ENCODE measurements at places on chromosomes 6 and 20.

- DNase-seq = no peak
These were observed 48.7 kb upstream of the EXOC2 start for GRCh38 chr6:741410-742339.

GRCh38 chr20:36666181-36666740 is 20.3 kb upstream of the SLA2 start:
- DNase-seq = no peak

GRCh38 chr6:118292558-118292957 is 255.5 kb upstream of the PLN start:
- DNase-seq = no peak

- no peak for DNase-seq
These were observed 216.2 kb downstream of the RNF144B start for GRCh38 chr6:18603361-18603760.

GRCh38 chr20:17036541-17036940 is 190.3 kb upstream of the PCSK2 start:
- DNase-seq = no peak

GRCh38 chr6:74534465-74535211 is 671.2 kb downstream of the COL12A1 start:
- DNase-seq = no peak

DNA sequence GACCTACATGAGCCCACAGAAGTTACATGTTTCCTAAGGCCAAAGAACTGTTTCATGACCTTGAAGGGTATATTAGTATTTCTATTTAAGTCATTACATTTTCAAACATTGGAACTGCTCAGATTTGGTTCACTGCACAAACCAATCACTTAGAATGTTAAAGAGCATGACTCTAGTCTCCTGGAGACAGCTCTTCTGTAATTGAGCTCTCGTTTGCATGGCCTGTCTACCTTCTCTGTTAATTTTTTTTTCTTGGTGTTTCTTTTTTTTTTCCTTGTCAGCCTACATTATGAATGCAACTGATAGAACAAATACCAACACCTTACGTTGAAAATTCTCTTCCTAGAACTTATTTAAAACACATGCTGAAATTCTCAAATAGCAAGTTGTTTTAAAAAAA is 860.2 kb upstream of the MAP3K7 start:
- DNase-seq = no peak

GRCh38 chr6:154319231-154319858 is 37.3 kb downstream of the IPCEF1 start:
- DNase-seq = no peak

- DNase-seq = no peak
These were observed 163.8 kb upstream of the TAB2 start for GRCh38 chr6:149153693-149154092.

- DNase-seq = no peak
These were observed 844.3 kb upstream of the MANEA start for GRCh38 chr6:94733066-94733465.

- no peak for DNase-seq
These were observed 4.2 kb upstream of the EYA4 start for GRCh38 chr6:133236932-133237331.

DNA sequence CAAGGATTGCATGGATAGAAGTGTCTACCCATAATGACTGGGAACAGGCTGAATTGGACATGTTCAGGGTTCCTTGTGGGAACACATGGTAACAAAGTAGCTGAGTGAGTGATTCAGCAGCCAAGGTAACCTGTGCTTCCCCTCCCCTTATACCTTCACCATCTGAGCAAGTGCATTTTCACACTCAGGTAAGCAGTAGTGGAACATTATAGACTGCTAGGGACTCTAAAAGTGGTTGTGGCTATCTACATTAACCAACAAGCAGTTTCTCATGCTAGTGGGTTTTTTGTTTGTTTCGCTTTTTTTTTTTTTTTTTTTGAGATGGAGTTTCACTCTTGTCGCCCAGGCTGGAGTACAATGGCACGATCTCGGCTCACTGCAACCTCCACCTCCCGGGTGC is 41.4 kb downstream of the KIZ start:
- DNase-seq = no peak

DNA sequence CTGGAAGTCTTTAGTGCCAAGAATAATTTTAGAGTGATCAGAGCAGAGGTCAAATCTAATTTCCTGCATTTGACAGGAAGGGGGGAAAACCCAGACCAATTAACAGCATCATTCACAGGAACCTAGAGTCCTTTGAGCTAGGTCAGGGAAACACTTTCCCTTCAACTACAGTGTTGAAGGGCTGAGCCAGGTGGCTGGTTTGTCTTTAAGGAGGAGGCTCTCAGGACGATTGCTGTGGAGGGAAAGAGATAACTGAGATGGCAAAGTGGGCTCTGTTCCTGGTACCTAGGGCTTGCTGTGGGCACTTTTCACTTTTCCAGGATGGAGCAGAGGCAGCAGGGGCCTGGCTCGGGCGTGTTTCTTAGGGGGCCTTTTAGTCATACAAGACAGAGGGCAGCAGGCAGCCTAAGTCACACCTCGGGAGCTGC is 111.9 kb downstream of the SCML4 start:
- no peak for DNase-seq

- no peak for DNase-seq
These were observed 336.9 kb downstream of the RNF144B start for GRCh38 chr6:18724056-18724455.

GRCh38 chr6:109720311-109720710 is 29.2 kb downstream of the FIG4 start:
- no peak for DNase-seq

DNA sequence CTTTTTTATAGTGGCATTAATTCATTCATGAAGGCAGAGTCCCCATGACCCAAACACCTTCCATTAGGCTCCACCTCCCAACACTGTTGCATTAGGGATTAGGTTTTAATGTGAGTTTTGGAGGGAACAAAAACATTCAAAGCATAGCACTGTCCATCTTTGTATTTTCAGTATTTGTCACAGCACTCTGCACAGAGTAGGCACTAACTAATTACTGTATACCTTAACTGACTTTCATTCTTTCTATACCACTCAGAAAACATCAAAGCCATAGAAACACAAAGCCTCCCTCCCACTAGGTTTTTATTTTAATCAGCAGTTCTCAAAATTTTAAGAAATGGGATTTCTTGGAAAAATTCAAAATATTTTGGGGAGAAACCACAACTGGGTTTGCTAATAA is 21.8 kb upstream of the AHI1 start:
- DNase-seq = no peak

DNA sequence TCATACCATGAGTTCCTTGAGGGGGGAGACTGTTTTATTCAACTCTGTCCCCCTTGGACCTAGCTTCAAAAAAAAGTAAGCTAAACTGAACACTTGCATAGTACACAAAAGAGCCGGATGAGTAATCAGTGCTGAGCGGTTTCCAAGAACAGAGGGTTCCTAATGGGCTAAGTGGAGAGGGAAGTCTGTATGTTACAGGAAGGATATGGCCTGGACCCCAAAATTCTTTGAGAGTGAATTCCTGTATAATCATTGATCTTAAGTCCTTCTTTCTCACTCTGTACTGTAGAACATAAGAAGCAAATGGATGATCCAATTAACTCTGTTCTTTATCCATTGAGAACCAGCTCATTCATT is 324.7 kb upstream of the CNR1 start:
- DNase-seq = no peak

DNA sequence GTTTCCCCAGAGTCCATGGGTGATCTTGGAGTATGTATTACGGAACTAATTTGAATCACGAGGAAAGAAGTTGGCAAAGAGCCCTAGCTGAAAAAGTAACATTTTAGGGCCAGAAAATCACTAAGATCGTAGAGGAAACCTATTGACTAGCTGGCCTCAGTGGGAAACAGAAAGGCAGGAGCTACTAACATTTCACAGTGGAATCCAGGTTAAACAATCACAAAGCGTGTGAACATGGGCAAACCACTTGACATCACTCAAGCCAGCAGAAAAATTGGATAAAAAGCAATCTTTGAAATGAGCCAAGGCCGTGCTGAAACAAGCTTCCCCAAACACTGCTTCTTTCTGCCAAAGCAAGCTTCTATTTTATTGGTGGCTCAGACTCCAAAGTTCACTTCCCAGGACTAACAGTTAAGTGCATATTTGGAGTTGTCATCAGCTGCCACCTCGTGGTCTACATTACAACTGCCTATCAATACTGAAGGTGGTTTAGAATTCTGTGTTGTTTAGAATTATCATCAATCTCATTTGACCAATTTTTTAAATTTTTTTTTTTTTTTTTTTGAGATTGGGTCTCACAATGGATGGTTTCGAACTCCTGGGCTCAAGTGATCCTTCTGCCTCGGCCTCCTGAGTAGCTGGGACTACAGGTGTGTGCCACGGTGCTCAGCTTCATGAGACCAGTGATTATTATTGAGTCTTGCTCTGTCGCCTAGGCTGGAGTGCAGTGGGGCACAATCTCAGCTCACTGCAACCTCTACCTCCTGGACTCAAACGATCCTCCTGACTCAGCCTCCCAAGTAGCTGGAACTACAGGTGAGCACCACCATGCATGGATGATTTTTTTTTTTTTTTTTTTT is 10.6 kb downstream of the RPS10 start:
- no peak for DNase-seq

- no peak for DNase-seq
These were observed 902 bp downstream of the SAMHD1 start for GRCh38 chr20:36950414-36951197.

DNA sequence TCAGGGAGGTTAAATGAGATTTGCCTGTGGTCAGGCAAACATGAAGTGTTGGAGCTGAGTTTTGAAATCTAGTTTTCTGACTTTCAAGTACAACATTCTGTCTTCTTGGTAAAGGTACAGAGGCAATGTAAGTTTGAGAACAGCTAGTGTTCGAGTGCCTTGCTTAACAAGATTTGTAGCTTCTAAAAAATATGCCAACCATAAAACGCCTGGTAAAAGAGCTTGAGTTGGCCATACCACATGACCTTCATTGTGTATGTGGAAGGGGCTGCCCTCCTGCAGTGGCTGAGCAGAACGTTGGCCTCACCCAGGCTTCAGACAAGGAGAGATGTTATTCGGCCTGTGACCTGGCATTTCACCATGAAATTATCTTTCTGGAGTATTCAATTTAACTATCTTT is 86.5 kb downstream of the MAP7 start:
- DNase-seq = no peak

DNA sequence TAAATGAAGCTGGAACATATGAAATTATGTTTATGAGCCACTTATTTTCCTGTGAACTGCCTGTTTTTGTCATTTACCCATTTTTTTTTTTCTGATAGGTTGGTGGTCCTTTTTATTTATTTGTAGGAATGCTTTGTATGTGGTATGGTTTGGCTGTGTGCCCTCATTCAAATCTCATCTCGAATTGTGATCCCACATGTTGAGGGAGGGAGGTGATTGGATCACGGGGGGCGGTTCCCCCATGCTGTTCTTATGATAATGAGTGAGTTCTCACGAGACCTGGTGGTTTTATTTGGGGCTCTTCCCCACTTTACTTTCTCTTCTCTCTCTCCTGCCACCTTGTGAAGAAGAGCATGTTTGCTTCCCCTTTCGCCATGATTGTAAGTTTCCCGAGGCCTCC is 77.3 kb downstream of the CDH26 start:
- DNase-seq = no peak

DNA sequence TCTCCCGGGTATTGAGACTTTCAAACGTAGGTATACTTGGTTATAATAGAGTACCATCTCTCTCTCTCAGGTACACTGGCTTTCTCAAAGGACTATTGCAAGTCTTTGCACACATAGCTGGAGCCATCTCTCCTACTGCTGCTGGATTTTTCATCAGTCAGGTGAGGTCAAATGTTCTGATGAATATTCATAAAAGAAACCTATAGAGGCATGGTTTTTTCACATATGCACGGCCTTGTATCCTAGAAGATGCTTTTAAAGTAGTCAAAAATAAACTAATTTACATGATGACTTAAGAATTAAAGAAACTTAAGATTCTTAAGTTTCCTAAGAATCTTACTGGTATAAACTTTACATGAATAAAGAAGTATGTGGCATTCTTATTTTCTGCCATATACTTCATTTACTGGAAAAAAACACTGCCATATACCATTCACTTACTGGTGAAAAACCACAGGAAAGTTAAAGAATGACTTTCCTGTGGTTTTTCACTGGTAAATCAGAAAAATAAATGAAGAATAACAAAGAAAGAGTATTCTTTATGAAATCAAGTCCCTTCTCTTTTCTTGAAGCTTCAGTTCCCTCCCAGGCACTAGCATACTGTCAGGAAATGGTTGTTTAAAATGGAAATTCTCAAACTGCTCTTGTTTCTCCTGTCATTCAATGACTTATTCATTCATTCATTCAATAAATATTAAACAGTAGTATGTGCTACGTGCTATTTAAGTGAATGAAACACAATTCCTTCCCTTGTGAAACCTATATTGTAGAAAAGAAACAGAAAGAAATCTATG is 23.5 kb downstream of the SLC17A4 start:
- DNase-seq = no peak

GRCh38 chr6:134520181-134521115 is 202.5 kb upstream of the SGK1 start:
- no peak for DNase-seq

DNA sequence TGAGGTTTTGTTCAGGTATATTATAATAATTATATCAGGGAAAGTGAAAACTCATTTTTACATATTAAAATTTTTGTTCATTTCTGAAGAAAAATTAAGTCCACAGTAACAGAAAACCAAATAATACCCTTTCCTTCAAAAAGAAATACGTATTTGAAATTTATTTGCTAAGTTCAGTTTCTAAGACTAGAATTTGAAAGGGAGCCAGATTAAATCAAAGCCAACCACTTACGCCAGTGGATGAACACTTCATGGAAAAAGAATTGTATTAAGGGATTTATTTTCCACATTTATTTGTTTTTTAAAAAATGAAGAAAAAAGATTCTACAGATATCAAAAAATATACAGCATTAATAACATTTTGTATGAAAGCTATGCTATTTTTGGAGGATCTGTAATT is 654.4 kb downstream of the EYS start:
- DNase-seq = no peak

All from epithelial cell of prostate (primary cell).